ENCODE measurements at places on chromosomes 7 and 10.

- no peak for DNase-seq
Observed at GRCh38 chr10:129728246-129728820, 235.7 kb downstream of the EBF3 start.

- DNase-seq: no peak
Observed at GRCh38 chr7:79504607-79505389, 51.3 kb upstream of the MAGI2 start.

DNA sequence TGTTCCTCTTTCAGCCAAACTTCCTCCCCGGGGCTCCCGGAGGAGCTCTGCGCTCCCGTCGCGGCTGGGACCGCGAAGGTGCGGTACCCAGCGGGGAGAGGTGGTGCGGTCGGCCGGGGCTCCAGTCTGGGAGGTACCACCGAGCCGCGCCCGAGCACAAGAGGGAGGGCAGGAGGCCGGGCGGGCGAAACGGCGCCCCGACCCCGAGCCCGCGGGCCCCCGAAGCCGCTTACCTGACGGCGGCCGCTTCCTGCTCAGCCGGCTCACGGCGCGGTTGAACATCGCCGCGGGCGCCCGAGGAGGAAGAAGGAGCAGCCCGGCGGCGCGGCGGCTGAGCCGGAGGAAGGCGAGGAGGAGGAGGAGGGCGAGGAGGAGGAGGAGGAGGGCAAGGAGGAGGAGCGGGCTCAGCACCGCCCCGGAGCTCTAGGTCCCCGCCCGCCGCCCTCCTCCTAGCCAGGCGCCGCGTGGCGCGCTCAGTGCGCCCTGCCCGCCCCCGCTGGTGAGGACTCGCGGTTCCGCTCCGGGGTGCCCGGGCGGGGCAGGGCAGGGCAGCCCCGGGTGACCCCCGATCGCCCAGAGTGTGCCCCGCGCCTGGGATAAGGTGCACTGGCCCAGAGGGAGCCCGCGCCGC, at the start of gene RGS10:
TSS of gene RGS10 (minus strand) at position 363 of the 631 bp plus-strand sequence. CDS start at position 282, 81 bp downstream.
- peak; percentile 76 for DNase-seq

- DNase-seq: no peak
Observed at GRCh38 chr10:132371641-132372081, 25.3 kb upstream of the PWWP2B start.

- DNase-seq: no peak
Observed at GRCh38 chr7:70408477-70408876, 723.5 kb upstream of the GALNT17 start.

Measured in GM12891 (cell line).